BE2C (cell line): ENCODE measurements at places on chromosomes 11 and 22.

DNA sequence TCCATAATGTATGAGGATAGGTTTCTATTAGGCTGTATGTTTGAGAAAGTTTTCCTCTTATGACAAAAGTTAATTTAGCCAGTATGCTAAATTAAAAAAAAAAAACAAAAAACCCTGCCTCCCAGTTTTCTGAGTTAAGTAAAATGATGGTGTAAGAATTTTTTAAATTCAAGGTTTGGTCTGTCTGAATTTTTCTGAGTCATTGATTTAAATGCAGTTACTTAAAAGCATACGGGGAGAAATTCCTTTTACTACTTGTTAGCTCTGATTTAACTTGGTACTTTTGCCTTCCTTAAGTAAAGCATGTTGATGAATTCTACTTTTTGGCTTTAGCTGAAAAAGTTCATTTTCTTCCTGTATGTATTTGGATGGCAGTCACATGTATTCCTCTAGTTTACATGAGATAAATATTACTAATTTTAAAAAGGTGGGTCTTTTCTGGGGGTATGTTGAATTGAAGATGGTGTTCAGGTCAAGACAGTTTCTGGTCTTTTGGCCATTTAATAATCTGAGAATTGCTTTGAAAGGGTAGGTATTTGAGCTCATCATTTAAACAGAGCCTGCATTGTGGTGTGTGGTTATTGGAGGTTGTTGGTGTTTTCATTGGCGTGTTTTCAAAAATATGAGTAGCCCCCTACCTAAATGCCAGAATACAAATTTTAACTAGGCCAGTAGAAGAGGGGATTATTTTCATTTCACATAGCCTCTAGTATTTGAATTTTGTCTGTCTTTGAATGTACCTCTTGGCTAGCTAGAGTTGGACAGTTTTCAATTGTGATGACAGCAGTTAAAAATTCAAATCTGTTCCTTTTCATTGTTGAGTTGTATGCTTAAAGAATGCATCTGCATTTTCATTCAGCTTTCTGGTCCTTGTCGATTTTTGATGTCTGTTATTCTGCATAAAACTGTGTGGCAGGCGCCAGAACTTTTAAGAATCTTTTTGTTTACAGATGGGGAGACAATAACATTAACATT, 64.7 kb downstream of the MTMR3 start:
- DNase-seq, result no peak

DNA sequence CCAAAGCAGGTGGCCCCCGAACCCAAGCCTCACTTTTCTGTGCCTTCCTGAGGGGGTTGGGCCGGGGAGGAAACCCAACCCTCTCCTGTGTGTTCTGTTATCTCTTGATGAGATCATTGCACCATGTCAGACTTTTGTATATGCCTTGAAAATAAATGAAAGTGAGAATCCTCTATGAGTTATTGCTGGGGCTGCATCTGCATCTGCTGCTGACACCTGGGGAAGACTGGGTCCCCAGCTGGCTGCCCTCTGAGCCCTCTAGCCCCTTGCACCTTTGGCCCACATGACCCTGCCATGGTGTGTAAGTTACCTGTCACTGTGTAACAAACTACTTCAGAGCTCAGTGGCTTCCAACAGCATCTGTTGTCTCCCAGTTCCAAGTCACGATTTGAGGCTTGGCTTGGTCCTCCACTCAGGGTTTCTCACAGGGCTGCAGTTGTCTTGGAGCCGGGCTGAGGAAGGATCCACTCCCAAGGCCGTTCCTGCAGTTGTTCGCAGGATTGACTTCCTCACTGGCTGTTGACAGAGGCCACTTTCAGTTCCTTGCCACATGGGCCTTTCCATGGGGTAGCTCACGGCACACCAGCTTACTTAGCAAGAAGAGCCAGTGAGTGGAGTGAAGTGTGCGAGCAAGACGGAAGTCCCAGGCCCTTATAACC, 13.5 kb upstream of the UVRAG start:
- no peak for DNase-seq

- peak; percentile 37 for DNase-seq
Observed at GRCh38 chr11:41848349-41848748, 388.9 kb upstream of the LRRC4C start.

DNA sequence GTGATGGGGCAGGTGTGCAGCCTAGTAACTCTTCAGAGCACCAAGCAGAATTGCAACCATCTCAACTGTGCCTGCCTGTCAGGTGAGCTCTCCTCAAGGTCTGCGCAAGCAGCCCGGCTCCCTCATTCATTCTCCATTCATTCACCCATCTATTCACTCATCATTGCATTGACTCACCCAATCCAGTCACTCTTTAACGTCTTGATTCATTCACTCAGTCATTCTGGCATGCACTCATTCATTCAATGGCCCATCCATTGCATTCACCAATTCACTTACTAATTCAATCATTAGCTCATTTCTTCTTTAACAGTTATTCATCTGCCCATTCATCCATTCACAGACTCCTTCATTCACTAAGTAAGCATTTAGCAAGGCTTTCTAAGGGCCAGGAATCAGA, 111.8 kb downstream of the PDE2A start:
- no peak for DNase-seq

- DNase-seq, result no peak
Observed at GRCh38 chr11:69240332-69241074, 53.5 kb upstream of the MYEOV start.

DNA sequence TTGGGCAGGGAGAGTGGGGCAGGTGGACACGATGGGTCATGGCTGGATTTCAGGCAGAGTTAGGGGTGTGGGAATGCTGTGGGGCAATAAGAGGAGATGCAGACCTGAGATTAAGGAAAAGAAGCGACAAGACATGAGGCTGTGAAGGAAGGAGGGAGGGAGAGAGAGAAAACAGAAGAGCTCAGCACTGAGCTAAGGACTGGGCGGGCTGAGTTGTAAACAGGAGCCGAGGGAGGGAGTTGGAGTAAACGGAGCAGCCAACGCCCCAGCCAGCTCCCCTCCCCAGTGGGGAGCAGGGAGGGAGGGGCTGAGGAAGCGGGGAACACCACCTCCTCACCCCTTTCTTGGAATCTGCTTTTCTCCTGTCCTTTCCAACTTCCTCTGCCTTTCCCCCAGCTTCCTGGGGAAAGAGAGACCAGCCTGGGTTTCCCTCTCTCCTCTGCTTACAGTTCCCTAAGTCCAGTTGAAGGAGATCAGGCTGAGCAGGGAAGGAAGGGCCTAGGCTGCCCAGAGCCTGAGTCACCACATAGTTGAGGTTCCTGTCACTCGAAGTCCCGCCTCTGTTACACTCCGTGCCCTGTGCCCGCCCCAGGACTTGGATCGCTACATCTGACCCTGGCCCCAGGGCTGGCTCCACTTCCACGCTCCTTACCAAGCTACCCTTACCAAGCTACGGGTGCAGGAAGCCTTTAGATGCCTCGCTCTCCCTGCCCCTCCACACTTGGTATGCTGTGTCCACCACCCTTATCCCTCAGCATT, 6.7 kb upstream of the AHNAK start:
- no peak for DNase-seq
